Ecto neural progenitor cell (in vitro differentiated cells): ENCODE measurements at places on chromosomes 1 and 21.

GRCh38 chr1:45260244-45260643 lies 53.8 kb upstream of the ZSWIM5 start:
- no peak for DNase-seq

- no peak for DNase-seq
These were observed 7.0 kb downstream of the EPHA8 start for GRCh38 chr1:22570140-22570909.

- DNase-seq, result no peak
These were observed 488.0 kb downstream of the AJAP1 start for GRCh38 chr1:5142389-5142788.

DNA sequence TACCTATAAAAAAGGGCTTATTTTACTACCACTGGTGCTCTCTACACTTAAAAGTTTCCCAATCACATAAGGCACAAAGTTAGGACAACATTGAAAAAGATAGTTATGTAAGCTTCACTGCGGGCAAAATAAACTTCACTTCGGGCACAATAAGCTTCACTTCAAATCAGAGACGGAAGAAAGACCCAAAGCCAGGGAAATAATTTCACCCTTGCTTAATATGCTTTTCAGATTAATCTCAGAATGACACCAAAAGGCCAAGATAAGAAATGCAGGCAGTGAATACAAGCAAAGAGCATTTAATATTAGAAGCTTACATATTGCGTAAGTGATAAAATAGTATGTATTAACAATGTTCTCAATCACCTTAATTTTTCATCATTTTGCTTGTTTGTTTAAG lies 444.2 kb downstream of the SETD4 start:
- no peak for DNase-seq

DNA sequence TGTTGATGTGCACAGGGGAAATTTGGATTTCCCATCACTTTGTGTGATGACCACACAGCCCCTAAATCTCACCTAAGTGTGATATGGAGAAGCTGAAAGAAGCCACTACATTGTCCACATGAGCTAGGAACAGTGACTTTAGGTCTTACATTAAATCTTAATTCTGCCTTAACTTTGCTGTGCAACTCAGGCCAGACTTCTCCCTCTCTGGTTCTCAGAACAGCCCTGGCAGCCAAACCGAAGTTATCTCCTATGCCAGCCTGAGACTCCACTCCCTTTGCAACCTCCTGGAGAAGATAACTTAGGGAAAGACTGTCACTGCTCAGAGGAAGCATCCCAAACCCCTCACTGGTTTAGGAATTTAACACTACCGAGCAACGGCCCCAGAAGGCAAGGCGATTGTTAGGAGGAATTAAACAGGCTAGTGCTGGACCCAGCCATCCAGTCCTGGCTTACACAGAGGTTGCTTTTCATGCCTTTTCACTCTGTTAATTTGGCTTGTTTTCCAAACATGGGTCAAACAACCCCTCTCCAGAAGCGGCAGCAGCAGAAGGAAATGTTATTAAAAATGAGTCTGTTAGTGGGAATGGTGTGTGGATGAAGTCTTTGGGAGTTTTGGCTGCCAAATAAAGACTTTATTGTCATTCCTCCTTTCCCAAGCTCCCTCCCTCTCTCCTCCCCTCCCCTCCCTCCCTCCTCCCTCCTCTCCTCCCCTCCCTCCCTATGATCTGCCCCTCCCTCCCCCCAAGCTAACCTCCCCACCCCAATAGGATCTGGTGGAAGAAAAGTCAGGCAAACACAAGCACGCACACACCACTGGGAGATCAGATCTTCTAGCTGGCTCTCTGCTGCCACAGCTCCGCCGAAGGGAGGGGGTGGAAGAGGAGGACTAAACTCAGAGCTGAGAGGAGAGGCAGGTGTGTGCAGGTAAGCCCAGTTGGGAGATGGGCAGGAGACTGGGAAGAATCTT lies at the start of gene PRELP:
Gene PRELP (plus strand): TSS at position 795 of the 970 bp plus-strand sequence. CDS start 7,379 bp downstream, outside the sequence.
- peak; percentile 64 for DNase-seq

- no peak for DNase-seq
These were observed 2.8 kb downstream of the ST6GALNAC5 start for GRCh38 chr1:76870037-76870436.

- no peak for DNase-seq
These were observed 95.2 kb downstream of the NTPCR start for GRCh38 chr1:233045588-233045987.

DNA sequence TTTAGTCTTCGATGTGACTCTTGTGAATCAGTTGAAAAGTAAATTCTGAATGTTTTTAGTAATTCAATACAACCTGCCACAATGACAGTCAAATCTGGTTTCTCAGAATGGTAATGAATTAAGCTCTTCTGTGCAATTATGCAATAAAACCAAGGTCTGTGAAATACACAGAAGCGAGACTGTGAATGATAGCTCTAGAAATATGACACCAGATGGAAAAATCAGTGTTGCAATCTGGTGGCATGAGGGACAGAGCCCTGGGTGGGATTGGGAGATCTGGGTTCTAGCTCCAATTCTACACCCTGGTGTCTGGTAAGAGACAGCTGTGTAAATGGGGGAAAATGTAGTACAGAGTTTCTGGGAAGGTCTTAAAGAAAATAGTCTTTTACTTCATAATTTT lies 586.4 kb upstream of the ZRANB2 start:
- no peak for DNase-seq

DNA sequence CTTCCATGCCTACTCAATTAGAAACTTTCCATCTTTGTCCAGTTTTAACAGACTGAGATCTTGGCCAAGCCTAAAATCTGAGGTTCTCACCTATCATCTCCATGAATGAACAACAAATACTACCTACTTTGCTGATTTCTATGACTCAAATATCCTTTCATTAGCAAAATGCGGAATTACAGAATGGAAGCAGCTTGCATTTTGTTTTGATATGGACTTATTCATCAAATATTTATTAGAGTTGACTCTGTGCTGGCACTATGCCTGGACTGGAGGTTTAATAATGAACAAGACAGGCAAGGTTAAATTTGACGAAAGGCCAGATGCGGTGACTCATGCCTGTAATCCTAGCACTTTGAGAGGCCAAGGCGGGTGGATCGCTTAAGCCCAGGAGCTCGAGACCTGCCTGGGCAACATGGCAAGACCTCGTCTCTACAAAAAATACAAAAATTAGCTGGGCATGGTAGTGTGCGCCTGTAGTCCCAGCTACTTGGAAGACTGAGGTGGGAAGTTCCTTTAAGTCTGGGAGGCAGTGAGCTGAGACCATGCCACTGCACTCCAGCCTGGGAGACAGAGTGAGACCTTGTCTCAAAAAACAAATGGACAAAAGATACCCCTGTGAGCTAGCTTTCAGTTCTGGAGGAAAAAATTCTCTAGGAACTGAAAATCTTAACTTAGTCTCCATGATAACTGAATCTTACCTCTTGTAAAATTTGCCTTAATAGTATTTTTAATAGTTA lies 29.4 kb upstream of the SOD1 start:
- no peak for DNase-seq

DNA sequence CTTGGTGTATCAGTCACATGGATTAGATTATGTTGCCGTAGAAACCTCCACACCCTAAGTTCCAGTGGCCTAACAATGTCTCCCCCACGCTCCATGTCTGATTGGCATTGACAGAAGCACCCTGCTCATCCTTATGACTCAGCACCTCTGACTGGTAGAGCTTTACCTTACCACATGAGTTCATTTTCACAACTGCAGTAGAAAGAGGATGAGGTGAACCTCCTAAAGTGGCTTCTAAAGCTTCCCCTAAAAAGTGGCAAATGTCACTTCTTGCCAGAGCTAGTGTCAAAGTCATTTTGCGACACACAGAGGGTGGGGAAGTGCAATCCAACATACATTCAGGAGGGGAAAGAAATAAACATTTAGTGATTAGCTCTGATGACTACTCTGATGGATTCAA lies 30.6 kb upstream of the LYPD8 start:
- no peak for DNase-seq

DNA sequence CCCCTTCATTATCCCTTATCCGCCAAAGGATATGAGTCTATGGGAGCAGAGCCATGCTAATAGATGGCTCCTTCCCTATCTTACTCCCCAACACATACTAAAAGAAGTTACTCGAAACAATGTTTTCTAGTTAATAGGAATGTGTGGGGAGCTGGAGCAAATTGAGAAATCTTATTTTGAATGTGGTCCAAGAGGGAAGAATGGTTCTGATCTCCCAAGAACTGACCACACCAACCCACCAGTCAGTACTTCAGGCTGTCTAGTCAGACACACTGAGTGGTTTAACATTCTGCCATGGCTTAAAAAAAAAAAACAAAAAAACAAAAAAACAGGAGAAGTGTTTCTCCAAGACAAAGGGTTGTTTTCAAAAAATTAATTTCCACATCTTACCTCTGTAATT lies 31.5 kb upstream of the DNASE2B start:
- no peak for DNase-seq

- no peak for DNase-seq
These were observed 284.4 kb upstream of the C1orf105 start for GRCh38 chr1:172135978-172136610.

DNA sequence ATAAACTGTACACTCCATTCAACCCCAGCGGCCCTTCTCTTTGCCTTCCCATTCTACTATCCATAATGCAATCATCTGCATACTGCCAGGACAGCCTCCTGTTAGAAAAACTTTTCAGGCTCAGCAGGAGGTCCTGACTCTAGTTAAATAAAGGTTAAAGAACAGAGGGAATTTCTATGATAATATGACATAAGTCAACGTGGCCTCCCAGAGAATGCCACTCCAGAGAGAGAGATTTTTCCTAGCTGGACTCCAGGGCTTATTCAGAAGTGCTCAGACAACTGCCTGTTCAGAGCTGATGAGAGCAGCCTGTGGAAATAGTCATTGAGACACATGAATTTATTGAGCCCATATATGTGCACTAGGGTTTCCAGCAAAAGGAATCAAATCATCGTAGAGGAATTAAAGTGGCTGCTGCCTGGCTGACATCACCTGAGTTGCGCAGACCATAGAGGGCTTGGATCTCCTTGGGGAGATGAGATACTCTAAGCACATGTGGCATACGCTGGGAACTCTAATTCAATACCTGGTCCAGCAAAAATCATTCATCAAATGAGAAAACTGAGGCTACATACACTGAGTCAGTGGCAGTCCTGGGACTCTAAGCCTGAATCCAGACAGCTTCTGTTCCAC lies 736.2 kb downstream of the PTPRU start:
- no peak for DNase-seq

DNA sequence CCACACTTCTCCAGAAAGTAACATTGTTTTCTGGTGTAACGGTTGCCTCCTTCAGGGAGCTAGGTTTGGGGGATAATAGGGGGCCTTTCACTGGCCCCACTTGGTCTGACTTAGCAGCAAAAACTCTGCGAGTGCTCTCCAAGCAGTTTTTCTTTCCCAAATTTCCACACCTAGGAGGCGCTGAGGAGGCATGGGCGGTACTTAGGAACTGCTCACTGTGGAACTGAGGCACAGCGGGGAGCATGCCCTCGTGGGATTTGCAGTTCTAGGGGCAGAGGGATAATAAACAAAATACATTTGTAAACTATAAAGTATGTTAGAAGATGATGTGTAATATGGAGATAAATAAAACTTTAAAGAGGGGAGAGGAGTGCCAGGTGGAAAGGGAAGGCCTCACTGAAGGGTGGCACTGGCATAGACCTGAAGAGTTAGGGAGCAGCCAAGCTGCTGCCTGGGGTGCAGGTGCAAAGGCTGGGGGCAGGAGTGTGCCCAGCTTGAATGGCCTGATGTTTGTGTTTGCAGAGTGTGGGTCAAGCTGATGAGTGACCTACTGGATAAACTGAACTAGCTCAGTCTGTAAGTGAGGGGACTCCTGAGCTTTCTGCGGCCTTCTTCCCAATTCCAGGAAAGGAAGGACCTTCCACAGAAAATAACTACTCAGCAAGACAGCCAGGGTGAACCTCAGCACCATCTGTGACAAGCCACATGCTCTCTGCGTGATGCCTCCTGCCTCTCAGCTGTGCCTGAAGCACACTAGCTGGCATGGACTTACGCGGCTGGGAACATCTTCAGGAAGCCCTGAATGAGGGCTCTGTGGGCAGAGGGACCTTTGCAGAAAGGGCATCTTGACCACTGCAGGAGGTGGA lies 1.9 kb downstream of the EPHX1 start:
- peak; percentile 61 for DNase-seq
